Hepatocyte (in vitro differentiated cells): ENCODE measurements at places on chromosomes 1 and 21.
A peak's percentile ranks its signal among the peaks of the same experiment; 100 is the strongest.

DNA sequence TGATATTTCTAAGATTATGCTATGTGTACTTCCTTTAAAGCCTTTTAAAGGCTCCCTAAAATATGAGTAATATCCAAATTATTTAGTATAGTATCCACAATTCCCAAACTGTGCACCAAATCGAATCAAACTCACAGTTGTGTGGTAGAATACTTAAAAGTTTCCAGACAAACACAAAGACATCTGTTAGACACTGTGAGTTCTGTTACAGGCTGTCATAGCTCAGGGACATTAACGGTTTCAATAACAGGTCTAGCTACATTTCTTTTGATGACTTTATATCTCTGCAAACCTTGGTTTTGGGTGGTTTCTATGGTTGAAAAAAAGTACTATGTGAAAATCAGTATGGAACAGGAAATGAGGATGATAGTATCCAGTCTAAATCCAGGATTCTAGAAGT lies 36.9 kb upstream of the NEK7 start:
- DNase-seq: no peak

DNA sequence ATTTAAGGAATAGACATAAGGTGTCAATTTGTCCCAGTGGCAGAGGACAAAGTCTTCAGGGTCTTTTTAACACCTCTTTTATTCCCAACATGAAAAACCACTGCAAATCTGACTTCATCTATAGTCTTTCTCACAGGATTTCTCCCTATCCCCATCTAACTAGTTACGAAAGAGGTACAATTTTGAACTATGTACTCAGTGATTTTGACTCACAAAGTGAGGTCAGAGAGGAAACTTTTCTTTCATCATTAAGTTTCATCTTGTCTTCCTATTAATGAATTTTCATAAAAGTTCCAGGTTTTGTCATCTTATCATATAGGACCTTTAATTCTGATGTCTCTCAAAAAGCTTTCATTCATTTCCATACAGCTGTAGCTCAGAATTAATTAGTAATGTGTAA lies 63.3 kb downstream of the ASH1L start:
- no peak for DNase-seq

- no peak for DNase-seq
These were observed 1.5 kb upstream of the SPATC1L start for GRCh38 chr21:46185716-46186115.

DNA sequence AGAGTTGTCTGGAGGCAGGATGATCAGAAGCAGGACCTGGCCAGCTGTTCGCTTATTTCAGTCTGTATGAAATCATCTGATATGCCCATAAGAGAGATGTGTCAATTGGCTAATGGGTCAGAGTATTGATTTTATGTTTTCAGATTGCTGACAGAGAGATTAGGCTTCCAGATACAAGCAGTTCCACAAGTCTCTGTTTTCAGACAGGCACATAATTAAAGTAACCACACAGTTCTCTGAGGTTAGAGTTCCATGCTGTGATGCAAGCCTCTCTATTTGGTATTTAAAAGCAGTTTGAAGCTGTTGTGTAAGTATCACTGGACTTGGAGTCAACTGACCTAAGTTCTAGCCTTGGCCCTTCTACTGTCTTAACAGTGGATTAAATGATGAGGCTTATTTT lies 50.1 kb downstream of the ATF6 start:
- no peak for DNase-seq

GRCh38 chr1:18651713-18652112 lies 21.1 kb downstream of the PAX7 start:
- no peak for DNase-seq

GRCh38 chr1:165496501-165496900 lies 47.3 kb upstream of the LRRC52 start:
- peak; percentile 41 for DNase-seq

GRCh38 chr21:28767523-28767922 lies 225.2 kb downstream of the LTN1 start:
- DNase-seq: no peak

GRCh38 chr1:206471415-206471801 lies 1.1 kb downstream of the IKBKE start:
- no peak for DNase-seq

- no peak for DNase-seq
These were observed 87.0 kb downstream of the INTS7 start for GRCh38 chr1:211948377-211948776.

GRCh38 chr1:153535242-153536011 lies at the start of gene S100A6:
S100A6 (minus strand) TSS chr1:153535991; CDS start chr1:153535339, 652 bp downstream.
- no peak for DNase-seq

DNA sequence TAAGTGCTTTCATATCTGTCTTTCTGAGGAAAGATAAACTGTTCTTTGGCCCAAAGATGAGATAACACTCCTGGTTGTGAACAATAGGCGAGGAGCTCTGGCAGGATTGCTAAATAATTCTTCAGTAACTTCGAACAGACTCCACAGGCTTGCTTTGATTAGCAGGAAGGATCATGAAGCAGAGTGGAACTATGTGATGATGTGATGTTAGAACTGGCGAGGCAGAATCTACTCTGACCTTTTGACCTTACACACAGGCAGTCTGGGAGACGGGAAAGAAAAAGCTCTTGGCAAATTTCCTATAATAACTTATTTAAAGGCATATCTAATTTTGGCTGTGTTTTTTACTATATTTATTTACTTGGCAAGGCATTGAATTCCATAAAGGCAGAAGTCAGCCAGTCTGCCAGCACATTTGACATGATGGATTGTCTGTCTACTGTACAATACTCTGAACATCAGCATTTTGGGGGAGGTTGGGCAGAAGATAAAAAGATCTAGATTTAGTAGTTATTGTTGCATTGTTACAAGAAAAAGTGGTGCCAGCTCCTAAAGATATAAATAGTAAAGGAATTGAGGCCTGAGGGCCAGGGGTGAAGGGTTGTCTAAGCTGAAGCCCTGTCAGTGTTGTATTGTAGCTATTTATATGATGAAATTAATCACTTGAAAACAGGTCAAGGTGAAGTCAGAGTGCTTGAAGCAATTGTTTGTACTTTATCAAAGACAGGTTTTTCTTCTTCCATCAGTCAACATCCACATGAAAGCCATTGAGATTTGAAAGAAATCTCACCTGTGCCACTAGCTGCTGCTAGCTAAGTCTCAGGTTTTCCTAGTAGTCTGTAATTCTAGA lies 708.8 kb downstream of the LTN1 start:
- DNase-seq: peak; percentile 56
